ENCODE measurements at places on chromosomes 6 and 20.
A peak's percentile ranks its signal among the peaks of the same experiment; 100 is the strongest.

DNA sequence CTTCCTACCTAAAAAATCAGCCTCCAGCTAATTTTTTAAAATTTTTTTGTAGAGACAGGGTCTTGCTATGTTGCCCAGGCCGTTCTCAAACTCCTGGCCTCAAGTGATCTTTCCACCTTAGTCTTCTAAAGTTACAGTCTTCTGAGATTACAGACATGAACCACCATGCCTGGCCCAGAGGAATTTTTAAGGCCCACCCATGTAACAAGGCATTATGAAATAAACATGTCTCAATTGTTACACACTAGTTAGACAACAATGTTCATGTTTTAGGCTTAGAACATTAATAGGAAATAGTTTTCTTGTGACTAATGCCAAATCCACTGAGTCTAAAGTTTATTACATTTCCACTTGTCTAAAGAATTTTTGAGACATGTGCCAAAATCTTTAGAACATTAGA is 221.2 kb downstream of the LAMA2 start:
- DNase-seq: peak; percentile 49

- no peak for DNase-seq
These were observed 1225.5 kb upstream of the CITED2 start for GRCh38 chr6:140599916-140600315.

- DNase-seq: no peak
These were observed 187.1 kb downstream of the MYLK4 start for GRCh38 chr6:2563635-2564034.

GRCh38 chr6:7868926-7869325 is 41.7 kb downstream of the TXNDC5 start:
- DNase-seq: no peak

DNA sequence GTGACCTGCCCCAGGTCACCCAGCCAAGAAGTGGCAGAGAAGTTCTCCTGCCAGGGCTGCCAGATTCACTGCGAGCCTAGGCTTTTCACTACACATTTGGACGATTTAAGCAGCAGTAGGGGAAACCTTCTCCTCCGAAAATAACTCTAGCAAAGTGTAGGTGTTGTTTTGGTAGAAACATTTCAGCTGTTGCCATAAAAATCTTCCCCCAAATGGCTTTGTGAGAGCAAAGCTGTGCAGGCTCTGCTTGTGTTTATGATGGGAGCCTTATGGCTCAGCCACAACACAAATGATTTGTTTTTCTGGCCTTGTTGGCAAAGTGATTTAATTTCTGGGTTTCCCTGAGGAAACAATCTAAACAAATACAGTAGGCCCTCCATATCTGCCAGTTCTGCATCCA is 81.8 kb downstream of the PLCB4 start:
- no peak for DNase-seq

DNA sequence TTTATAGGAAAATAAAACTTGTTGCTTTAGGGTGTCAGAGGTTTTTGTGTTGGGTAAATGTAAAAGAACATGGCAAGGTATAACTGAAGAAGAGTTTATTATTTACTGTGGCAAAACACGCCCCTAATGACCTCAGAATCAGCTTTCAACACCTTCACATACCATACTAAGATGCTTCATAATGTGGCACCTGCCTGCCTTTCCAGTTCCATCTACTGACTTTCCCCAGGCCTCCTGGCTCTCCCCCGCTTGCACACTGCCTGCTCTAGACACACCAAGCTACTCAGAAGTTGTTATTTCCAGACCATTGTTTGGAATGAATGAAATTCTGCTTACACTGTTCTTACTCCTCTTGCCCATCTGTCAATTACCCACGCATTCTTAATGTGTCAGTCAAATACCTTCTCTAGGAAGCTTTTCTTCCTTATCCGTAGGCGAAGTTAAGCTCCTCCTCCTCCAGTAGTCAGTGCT is 1.8 kb downstream of the TIAM2 start:
- DNase-seq: no peak

DNA sequence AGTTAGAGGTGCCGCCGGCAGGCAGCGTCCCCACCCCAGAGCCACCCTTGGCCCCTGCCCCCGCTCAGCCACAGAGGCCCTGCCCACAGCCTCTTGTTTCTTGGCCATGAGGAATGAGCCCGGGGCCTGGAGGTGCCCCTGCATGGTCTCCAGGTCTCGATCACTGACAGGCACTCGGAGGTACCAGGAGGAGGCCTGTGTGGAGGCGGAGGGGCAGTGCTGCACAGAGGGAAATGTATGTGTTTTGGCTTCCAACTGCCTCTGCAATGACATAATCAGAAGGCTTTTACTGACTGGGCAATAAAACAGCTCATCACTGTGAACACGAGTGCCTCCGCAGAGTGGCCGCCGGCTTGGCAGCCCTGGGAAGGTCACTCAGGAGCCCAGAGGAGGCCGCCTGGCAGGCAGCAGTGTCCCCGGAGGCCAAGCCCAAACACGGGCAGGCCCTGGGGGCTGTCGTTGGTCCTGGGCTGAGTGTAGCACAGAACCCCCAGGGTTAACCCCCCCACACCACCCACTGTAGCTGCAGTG is 61.1 kb upstream of the GATA5 start:
- DNase-seq: no peak

- no peak for DNase-seq
These were observed 73.3 kb downstream of the MAP3K4 start for GRCh38 chr6:161064915-161065314.

- no peak for DNase-seq
These were observed 26.2 kb downstream of the ATXN1 start for GRCh38 chr6:16735014-16735413.

DNA sequence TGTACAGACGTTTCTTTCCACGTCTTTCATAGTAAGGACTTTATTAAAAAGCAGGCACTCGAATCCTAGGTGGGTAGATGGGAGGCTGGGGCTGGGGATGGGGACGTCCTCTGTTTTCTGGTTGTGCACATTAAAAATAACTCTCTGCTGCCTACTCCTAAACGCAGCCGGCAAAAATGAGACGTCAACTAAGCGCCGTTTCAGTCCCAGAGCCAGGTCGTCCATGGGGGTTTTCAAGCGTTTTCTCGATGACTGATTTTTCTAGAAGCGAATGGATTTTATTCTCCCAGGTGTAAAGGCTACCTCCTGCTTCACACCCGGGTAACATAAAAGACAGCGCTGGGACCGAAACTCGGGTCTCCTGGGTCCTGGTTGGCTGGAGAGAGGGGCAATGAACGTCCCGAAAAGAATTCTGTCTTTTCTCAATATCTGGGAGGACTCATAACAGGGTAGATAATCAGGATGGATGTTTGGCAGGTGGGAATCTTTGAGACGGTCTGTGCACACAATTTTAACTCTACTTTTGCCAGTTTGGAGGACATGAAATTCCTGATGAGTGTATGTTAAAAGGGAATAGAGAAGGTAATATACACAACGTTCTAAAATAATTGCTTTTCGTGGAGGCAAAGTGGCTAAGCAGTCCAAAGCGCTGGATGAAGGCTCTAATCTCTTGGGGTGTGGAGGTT is 25.2 kb downstream of the GPX6 start:
- no peak for DNase-seq
